ENCODE measurements at places on chromosomes 5 and 9.

DNA sequence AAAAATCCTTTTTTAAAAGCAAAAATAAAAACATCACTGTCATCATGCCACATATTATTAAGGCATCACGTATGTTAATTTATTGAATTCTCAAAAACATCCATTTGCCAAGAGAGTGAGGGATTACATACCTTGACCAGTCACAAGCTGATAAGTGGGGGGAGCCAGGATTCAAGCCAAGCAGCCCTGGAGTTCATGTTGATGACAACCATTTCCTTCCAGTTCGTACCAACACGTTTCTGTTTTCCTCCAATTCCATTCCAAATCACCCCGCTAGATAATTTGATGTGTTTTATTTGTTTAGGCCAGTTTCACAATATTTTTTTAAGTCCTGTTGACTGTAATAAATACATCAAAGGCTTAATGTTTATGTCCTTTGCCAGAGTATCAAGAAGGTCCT is 53.0 kb downstream of the SLC1A3 start:
- DNase-seq: no peak

- DNase-seq: no peak
These were observed 38.8 kb upstream of the RPL26L1 start for GRCh38 chr5:172920447-172920849.

DNA sequence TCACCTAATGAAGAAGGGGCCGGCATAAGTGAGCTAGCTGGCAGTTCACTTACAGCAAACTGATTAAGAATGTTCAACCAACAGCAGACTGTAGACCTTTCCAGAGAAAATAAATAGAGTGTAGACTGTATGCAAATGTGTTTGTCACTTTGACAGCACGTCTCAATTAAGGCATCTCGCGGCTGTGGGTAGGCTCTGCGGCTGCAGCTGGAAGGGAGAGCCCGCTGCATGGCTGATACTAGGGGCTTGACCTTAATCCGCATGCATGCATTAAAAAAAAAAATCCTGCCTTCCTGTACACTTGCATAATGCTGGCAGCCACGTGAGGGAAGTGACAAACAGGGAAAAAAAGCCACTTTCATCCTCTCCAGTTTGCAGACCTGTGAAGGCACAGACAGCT is 82.3 kb downstream of the CRB2 start:
- DNase-seq: no peak

GRCh38 chr5:72845889-72846288 is 29.4 kb downstream of the TNPO1 start:
- DNase-seq: no peak

DNA sequence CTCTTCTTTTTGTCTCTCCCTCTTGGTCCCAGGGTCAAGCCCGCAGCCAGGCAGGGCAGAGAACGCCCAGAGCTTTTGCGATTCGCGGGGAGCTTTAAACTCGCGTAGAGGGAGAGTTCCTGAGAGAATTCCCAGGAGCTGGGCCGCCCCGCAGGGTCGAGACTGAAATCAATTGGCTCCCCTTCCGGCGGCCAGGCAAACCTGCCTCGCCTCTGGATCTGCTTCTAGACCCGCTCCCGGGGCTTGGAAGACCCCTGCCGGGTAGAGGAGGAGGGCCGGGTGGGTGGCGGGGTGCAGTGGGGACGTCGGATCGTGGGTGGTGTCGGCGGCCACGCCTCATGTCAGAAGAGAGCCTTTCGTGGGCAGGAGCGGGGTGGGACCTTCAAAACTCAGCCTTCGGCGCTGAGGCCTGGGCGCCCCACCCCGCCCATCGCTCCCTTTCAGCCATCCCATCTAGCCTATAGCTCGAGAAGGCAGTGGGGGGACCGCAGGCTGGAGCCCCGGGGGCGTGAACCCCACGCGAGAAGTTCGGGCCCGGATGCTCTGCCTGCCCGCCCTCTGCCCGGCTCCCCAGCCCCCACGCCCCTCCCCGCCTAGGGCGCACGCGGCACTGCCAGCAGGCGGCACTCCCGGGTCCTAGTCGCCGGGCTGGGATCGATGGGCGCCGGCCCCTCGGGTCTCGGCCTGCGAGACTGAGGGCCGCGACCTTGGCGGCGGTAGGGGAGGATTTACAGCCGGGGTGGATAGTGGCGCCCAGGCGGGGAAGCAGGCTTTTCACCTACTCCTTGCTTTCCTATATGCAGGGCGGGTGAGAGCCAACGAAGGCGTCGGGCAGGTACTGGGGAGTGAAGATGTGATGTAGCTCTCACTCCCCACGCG is 6.1 kb downstream of the PRDM6 start:
- no peak for DNase-seq

GRCh38 chr9:126394802-126395201 is 68.2 kb downstream of the MVB12B start:
- DNase-seq: no peak
